Activated CD4-positive, alpha-beta T cell treated with anti-CD3 and anti-CD28 coated beads, Interleukin-2, amount 10 ng/mL, durations not matched to agents 7 days and 5 days (primary cell): ENCODE measurements at places on chromosomes 4 and X.

GRCh38 chrX:30572678-30573077 is 4.9 kb downstream of the TASL start:
- DNase-seq = no peak

DNA sequence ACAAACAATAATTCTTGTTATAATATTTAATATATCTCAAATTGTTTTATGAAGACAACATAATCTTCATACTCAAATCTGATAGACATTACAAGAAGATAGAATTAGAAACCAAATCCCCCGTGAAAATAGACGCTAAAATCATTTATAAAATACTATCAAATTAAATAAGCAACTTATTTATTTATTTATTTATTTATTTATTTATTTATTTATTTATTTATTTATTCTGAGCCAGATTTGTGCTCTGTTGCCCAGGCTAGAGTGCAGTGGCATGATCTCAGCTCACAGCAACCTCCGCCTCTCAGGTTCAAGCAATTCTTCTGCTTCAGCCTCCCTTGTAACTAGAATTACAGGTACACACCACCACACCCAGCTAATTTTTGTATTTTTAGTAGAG is 294.9 kb upstream of the MAGEC2 start:
- DNase-seq = no peak

- DNase-seq = no peak
Measured at GRCh38 chr4:82787342-82787741, 11.3 kb downstream of the SCD5 start.

DNA sequence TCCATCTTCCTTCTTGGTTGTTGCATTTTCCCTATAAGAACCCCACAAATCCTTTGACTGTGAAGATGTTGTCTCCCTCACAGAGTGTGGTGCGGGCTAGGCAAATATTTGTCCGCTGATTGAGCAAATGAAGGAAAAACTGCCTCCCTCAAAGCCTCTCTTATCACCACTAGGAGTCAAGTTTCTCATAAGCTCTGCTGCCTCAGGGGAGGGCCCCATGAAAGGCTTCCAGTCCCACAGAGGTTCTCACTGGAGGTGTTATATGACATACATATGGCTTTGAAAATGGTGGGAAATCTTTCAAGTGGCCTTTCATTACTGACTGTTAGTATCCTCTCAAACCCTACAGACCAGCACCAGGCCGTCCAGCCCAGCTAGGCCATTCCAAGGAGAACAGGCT is 9.3 kb downstream of the VGLL1 start:
- no peak for DNase-seq

GRCh38 chr4:6017800-6018199 is 431 bp downstream of the C4orf50 start:
- DNase-seq = no peak

GRCh38 chr4:25843340-25844097 is 19.3 kb downstream of the SEL1L3 start:
- peak; percentile 15 for DNase-seq
